ENCODE measurements at places on chromosomes 2 and 18.
A peak's percentile ranks its signal among the peaks of the same experiment; 100 is the strongest.

DNA sequence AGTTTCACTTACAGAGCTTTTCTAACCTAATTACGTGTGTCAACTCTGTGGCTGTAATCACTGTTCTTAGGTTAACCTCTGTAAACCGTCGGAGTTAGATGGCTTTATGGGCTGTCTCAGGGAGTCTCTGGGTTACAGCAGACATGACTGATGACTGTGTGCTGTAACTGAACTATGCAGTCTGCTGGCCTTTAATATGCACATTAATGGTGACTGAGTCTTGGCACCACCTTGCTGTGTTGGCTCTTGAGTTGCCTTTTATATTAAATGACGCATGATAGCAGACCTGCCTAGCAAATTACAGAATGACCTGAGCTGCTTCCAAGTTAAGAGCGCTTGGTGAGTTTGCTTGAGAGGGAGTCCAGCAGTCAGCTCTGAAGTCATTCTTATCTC is 90.1 kb downstream of the ACKR3 start:
- DNase-seq = no peak

- DNase-seq = no peak
Measured at GRCh38 chr18:28189400-28190239, 12.7 kb upstream of the CDH2 start.

DNA sequence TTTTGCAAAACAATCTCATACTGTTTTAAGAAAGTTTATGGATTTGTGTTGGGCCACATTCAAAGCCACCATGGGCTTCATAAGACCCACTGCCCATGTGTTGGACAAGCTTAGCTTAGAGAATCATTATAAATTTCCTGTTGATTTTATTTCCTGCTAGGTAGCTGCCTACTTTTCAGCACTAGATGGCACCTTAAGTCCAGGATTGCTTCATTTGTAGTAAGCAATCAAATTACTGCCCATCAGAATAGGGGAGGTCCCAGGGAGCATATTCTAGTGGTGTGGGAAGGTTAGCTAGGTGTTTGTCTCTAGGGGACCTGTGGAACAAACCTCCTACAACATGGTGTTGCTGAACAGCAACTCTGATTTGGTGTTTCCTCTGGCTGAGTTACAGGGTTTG is 11.0 kb upstream of the DCDC2C start:
- DNase-seq = no peak

DNA sequence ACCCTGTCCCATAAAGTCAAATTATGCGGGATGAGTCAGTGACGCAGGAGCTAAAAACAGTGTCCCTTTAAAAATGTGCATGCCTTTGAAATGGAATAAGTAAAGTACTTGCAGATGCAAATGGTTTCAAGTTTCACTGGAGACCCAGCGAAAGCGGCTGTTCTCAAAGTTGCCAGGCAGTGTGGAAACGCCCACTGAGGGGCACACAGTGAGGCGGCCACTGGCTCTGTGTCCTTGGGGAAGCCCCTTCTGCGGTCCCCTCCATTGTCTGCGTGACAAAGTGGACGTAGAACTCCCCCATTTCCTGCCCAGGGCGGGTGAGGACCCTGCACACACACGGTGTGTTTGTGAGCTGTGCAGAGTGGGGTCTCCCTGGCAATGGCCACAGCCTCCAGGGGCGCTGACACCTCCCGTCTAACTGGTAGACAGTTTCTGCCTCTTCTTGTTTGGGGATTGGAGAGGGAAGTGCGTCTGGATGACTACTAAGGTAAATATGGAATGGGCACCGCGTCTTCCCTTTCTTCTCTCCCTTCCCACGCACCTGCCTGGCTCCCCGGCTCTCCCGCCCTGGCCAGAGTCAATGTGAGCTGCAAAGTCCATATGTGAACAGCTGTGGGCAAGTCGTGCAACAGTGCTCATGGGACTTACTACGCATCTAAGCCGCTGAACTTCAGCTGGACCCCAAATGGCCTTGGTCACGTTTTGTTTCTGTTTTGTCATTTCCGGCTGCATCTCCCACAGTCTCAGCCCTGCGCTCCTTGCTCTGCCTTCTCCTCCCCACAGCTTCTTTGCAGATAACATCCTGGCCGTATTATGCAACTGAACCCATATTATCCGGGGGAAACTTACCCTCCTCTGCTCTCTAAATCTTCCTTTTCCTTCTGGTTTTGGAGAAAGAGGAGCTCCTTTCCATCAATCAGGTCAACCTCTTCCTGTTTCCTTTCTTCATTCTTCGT is 33.7 kb upstream of the ZNF516 start:
- no peak for DNase-seq

- no peak for DNase-seq
Measured at GRCh38 chr18:7682321-7682720, 115.2 kb downstream of the PTPRM start.

DNA sequence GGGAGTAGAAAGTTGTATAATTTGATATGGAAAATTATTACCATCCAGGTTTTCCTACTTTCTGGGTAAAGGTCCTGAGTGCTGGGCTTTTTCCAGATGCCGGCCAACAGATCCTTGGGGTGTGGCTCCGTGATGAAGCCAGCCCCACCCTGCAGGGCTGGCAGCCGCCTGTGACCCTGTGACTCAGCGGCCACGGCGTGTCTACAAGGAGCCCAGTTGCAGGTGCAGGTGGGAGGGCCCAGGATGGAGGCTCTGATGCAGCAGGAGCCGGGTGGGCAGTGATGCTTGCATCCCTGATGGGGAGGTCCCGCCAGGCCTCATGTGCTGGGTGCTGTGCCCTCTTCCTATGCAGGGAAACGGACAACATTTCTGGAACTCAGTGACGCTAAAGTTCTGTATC is 96.0 kb upstream of the ALKAL2 start:
- no peak for DNase-seq

- DNase-seq = no peak
Measured at GRCh38 chr2:226208726-226209125, 590.9 kb downstream of the IRS1 start.

GRCh38 chr2:21330786-21331391 is 207.1 kb downstream of the TDRD15 start:
- DNase-seq = no peak

DNA sequence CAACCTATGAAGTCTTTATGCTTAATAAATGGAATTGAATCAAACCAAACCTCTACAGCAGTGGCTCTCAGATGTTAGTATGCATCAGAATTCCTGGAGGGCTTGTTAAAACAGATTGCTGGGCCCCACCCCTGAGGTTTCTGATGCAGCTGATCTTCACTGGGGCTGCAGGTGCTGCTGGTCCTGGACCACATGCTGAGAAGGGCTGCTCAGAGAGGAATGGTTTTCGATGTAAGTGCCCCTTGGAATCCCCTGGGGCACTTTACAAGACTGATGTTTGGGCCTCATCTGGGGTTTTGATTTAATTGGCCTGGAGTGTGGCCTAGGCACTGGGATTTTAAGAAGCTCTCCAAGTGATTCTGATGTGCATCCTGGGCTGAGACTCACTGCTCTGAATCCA is 403.8 kb upstream of the HS6ST1 start:
- no peak for DNase-seq

GRCh38 chr2:46985512-46985911 is 69.9 kb upstream of the MCFD2 start:
- DNase-seq = peak; percentile 44

DNA sequence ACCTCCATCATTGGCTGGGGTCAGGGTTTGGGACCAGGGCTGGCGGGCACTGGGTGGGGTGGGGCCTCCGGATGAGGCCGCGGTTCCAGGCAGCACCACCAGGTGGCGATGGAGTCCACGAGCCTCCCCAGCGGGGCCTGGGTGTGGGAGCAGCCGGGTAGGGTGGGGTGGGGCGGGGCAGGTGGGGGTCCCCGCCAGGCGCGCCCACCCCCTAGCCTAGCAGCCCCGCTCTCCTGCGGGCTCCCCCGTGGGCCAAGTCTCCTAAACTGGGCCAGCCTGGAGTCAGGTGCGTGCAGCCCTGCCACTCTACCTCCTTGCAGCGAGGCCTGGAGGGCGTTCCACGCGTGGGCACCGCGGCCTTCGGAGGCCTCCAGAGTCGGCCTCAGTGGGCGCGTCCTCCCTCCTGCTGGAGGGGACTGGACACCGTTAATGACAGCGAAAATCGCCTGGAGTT is 187.5 kb downstream of the TWIST2 start:
- peak; percentile 46 for DNase-seq

- no peak for DNase-seq
Measured at GRCh38 chr2:149155196-149155969, 116.9 kb downstream of the LYPD6B start.

- no peak for DNase-seq
Measured at GRCh38 chr2:73837847-73838585, 9.3 kb downstream of the STAMBP start.

DNA sequence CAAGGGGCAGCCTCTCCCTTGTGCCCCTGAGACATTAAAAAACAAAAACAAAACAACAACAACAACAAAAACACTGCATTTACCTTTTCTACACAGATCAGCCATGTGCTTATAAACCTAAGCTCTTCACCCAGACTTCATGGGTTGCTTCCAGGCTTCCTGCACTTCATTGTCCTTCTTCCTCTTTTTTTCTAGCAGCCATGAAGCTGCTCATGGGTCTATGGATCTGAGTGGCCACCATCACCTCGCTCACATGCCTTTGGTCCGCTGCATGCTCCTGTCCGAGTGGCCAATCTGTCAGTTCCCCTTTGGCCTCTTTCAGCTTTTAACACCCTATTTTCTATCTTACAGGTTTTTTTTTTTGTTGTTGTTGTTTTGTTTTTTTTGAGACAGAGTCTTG is 9.0 kb upstream of the TET3 start:
- no peak for DNase-seq

- no peak for DNase-seq
Measured at GRCh38 chr18:49519101-49519971, 32.3 kb upstream of the C18orf32 start.

DNA sequence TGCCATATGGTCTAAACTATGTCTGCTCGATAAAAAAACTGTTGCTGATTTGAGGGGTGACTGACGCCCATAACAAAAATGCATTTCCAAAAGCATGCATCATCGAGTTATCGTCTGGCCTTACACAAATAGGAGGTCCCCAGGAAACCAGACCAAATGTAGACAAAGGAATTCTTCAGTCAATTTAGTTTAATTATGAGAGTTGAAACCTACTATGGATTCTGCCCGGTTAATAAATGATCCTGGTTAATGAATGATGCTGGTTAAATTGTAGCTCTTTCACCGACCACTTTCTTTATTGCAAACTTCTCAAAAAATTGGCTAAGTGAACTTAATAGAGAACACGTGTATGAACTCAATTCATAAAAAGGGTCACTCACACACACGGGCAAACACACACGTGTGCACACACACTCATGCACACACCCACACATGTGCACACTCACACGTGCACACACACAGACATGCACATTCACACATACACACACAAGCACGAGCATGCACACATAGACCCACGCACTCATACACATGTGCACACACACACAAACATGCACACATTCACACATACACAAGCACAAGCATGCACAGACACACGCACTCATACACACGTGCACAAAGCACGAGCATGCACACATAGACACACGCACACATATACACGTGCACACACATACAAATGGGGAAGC is 59.0 kb upstream of the SALL3 start:
- DNase-seq = no peak

- no peak for DNase-seq
Measured at GRCh38 chr2:232573771-232574435, 23.4 kb downstream of the EIF4E2 start.

DNA sequence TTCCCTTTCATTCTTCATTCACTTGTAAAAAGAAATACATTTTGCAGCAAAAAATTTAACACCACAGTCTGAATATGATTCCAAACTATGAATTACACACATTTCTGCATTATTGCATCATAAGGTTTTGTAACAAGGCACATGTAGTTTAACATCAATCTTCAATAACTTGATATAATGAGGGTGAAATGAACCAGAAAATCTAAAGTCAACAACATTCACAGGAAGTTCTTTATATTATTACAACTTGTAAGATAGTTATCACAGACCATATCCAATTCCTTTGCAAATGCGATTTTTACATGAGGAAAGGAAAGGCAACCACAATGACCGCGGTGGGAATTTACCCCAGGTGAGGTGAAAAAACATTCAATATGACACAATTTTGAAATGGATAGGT is 213.3 kb downstream of the NAPG start:
- no peak for DNase-seq

DNA sequence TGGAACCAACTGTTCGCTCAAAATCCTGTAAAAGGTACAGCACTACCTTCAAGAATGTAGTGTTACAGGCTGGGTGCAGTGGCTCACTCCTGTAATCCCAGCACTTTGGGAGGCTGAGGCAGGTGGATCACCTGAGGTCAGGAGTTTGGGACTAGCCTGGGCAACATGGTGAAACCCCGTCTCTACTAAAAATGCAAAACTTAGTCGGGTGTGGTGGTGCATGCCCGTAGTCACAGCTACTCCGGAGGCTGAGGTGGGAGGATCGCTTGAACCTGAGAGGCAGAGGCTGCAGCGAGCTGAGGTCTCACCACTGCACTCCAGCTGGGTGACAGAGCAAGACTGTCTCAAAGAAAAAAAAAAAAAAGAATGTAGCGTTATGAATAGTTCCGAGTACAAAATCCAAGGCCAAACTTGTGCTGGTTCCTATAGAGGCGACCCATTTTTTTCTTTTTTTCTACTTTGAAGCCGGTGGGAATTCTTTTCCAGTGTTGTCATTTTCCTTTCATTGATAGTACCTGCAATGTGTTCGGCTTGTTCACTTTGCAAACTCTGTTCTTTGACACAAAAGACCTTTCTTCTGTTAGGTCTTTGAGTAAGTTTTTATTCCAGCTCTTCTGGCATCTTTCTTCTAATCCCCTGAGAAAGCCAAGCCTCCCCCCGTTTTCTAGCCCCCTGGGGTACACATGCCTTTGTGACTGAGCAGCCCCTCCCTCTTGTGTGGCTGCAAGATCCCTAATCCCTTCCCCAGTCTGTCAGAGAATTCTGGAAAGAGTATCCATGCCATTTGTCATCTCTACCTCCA is 25.1 kb downstream of the INPP5D start:
- no peak for DNase-seq

GRCh38 chr18:80161781-80162417 is 52.8 kb downstream of the ADNP2 start:
- no peak for DNase-seq

DNA sequence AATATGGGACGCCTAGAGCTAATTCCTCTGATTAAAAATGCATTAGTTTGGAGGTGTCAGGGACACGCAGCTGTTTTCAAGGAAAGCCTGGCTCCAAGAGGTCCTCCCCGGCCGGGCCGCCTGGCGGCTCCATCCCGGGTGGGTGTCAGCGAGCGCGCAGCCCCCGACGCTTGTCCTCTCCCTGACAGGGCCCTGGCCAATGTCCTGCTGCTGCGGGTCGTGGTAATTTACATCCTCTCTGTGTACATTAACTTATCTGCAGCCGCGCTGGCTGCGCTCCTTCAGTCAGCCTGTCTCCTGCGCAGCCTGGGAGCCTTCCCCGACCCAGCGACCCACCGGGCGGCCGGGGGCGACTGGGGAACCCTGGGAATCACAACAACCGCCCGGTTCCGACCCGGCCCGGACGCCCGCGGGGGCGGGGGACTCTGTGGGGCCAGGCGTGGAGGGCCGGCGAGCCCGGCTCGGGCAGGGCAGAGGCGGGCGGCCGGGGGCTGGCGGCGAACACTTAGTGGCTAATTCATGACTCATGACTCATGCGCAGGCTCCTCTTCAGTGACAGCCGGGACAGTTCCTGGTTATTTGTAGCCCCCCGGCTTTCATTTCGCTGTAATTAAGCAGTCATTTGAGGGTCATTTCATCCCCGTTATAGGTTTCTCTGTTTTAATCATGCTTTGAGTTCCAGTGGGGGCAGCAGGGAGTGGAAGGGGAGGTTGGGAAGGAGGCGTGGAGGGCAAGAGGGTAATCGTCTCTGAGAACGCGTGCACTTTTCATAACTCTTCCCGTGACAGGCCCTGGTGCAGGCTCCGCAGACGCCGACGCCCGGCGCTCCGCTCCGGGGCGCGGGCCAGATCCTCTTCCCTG is 141.9 kb upstream of the CTAGE1 start:
- DNase-seq = no peak

All from CD4-positive, alpha-beta T cell treated with Interleukin-1 beta for 1 hour (primary cell).